HCT116 (cell line): ENCODE measurements at places on chromosomes 1 and 21.

DNA sequence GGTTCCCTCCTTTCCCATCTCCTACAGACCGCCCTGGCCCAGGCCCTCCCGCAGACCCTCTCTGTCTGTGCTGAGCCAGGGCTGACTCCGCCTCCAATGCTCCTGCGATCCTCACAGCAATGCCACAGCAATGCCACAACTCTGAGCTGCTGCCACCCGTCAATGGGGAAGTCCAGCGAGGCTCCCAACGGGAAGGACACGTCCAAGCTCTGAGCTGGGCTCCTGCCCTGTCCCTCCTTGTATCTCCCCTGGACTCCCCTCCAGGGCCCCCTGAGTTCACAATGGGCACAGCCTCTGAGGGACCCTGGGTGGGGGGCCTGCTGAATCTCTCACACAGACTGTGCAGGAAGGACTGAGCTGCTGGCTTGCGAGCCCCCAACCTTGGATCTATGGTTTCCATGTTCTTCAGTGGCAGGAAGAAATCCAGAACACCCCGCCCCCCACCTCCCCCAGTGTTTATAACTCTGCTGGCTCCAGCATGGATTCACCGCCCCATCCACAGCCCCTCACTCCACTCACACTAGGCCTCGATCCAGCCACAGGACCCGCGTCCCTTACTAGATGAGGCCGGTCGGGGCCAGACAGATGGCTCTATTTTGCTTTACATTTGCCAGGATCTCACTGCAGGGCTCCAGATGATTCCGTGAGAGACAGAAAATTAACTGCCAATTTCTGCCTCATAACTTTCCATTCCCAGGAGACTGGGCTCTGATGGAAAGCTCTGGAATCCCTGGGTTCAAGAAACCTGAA is 338.0 kb downstream of the MATN1 start:
- DNase-seq, result no peak

- no peak for DNase-seq
These were observed 177.7 kb downstream of the KIF26B start for GRCh38 chr1:245332513-245332912.

GRCh38 chr1:50471967-50472366 is 48.7 kb upstream of the DMRTA2 start:
- DNase-seq, result no peak

DNA sequence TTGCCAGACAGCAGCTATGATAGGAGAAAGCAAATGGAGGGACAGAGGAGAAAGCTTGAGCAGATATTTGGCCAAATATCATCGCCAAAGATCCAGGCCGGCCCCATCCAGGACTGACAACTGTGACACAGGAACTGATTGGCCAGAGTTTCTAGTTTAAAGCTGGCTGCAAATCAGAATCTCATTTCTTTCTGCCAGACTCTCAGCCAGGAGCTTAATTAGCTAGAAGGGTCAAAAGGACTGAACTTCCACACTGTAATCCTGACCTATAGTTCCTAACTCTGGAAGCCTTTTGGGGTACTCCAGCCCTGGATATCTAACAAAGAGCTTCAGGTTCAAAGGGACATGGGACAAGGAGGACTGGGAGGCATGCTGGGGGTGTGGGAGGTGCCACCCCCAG is 106.7 kb upstream of the GNG12 start:
- DNase-seq, result no peak

DNA sequence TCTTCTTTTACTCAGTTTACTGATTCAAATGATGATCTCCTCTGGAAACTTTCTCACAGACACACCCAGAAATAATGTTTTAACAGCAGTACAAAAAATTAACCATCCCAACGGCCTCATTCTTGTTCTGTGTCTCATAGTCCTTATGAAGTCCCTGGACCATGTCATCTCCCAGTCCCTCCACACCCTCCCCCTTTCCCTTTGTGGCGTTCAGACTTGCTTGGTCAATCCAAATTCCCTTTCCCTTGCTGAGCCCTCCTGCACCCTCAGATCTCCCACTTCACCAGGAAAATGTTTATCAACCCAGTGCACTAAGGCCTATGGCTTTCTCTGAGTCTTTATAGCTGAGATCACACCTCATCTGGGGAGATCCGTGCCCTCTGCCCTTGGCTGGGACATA is 85.9 kb downstream of the CENPF start:
- DNase-seq, result no peak

GRCh38 chr1:206506405-206507283 is 687 bp upstream of the RASSF5 start:
- DNase-seq, result no peak

GRCh38 chr1:174197547-174197946 is 38.2 kb downstream of the RABGAP1L start:
- DNase-seq, result no peak

- no peak for DNase-seq
These were observed 267.9 kb downstream of the PLA2G4A start for GRCh38 chr1:187096689-187097088.

DNA sequence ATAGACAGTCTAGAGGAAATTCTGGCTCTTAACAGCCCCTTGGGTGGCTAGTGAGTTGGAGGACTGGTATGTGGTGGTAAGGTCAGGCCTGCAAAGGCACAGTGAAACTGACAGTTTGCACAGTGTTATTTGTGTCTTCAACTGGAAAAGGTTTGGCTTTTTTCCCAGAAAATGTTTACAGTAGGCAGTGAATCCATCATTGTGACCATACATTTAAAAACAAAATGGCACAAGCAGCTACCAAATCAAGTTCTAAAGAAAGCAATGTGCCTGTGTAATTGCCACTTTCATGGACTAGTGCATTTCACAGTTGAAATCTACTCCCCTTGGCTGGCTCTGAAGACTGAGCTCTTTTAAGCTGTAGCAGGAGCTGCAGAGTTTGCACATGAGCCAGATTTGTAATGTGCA is 24.8 kb downstream of the ATPAF1 start:
- DNase-seq, result no peak
